ENCODE measurements at places on chromosomes 1 and 21.

DNA sequence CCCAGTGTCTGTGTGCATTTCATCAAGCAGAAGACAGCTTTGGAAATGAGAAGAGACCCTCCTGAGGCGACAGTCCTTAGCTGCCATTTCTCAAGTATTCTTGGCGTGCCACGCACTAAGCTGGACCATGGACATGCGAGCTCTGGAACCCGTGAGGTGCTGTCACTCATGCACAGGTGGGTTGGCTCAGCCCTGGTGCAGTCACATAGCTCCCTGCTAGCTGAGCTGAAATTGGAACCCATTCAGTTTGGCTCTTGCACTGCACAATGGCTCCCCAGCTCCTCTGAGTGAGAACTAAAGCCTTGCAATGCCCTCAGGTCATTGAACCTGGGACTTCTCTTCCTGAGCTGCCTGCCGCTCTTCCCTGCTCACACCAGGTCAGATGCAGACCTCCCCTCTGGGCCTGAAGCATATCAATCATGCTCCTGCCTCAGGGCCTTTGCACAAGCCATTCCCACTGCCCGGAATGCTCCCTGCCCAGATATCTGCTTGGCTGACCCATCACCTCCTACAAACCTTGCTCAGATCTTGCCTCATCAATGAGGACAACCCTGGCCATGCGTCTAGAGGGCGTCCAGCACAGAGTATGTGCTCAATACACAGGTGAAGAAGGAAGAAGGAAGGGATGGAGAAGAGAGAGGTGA, 6.3 kb upstream of the SRARP start:
- DNase-seq, result no peak

DNA sequence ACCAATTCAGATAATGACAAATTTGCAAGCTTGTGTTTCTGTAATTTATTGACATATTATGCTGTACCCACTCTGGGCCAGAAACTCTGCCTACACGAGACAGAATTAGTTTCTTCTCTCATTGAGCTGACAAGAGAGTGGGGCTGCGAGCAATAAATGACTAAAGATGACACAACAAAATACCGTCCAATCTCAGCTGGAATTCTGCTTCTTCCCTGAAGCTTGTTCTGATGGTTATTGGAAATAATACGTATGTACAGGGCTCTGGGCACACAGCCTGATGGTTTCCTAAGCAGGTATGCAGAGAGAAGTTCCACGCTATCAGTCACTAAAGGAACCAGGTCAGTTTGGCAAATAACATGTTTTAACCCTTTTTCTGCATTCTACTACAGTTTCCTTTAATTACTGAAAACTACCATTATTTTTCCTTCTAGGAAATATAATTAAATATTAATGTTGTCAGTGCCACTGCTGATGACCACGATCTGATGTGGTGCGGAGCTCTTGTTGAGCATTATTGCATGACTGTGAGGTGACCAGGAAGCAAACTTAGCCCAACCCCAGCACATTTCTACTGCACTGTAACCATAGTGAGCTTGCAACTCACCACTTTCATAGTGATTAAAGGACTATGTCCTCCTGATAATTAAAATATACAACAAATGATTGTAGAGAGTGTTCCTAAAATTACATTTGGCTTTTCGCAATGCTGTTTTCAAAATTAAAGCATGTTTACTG, 221.4 kb upstream of the L1TD1 start:
- DNase-seq, result no peak

DNA sequence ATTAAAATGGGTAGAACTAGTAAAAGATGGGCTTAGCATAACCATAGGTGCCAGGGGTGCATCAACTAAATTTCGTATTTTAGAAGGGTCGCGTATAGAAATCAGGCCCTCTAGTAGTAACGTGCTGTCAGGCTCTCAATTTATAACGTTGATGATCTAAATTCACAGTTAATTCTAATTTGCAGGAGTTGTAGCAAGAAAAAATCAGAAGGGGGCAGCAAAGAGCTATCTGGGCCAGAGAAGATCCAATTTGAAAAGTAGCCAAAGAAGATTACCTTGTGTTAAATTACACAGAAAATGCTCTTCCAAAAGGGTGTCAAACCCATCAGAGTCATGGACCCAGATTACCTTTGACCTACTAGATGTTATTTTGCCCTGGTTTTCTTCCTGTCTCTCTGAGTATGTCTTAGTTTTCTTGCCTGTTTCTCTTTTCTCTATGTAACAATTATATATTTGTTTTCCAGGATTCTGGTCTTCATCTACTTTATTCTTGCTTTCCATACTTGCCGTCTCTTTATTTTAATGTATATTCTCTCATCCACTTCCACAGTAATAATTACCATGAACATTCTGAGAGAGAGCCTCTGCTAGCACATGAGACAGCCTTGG, 1030.9 kb downstream of the AMY1C start:
- no peak for DNase-seq

DNA sequence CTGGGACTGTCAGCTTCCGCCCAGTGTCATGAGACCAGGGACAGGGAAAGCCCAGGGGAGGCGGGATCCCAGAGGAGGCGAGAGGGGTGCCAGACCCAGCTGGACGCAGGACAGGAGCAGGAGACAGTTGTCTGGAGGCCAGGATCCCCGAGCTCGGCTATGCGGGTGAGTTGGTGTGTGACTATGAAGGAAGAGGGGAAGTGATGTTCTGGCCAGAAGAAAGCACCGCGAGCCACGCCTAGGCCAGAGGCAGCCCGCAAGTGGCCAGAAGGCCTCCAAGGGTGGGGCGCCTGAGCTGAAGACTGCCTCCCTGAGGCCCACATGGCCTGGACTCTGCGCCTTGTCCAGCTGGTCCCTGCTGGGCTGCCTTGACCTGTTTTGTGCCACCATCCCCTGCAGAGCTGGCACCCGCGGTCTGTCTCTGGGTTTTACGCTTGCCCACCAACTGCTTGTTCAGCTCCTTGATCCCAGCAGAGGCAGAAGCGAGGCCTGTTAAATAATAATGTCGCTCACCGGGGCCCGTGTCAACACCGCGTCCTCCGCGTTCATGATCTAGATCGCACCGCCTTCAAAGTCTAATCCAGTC, 85.2 kb upstream of the ACTL8 start:
- DNase-seq, result no peak

GRCh38 chr1:75373542-75374159, 237.3 kb downstream of the SLC44A5 start:
- DNase-seq, result no peak

DNA sequence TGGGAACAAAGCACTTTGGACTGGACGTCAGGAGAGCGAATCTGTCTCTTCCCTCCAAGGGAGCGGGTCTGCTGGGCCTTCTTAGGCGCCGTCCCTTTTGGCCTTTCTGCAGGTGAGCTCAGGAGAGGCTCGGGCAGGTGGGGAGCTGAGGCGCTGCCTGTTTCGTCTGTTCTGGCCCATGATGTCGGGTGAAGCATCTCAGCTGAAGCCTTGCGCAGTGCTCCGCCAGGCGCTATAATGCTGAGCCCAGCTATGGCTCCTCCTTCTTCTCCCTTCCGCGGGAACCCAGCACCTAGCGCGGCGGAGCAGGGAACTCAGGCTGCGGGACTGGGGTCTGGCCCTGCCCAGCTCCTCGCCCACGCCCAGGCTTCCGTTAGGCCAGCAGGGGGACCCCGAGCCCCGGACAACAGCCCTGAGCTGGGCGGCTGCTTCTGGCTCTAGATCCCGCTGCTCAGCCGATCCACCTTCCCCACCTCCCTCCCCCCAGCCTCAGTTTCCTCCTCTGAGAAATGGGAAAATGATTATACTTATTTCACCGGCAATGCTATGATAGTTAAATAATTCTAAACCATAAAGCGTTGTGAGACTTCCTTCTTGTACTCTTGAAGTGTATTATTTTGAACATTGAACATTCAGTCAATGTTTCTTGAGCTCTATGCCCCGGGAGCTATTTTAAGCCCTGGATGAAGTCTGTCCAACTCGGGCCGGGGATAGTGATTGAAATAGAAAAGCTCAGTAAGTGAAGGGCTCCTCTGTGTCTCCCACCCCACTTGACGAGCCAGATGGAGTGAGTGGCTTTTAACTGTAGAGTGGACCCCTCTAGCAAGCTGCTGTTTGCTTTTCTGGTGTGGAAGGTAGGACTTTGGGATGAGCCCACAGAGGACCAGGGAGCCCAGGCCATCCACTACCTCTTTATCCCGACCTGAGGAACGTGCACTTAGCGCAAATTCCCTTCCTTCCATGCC, 9.6 kb upstream of the ADORA1 start:
- no peak for DNase-seq

DNA sequence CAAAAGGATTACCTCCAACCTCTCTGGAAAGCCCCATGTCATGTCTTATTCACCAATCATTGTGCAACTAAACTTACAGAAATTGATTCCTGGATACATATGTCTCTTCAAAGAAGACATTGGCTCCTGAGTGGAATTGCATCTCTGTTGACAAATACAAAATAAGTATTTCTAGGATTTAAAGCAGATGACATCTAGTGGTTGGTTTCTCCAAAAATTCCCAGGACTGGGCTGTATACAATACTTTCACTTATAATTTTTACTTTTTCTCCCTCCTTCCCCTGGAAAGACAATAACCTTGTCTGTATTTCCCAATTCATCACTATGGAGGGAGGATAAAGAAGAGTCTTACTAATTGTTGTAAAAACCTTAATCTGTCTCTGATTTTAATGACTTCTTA, 1347.4 kb downstream of the NCAM2 start:
- no peak for DNase-seq

GRCh38 chr1:99660496-99660895, 14.6 kb downstream of the PALMD start:
- DNase-seq, result no peak

DNA sequence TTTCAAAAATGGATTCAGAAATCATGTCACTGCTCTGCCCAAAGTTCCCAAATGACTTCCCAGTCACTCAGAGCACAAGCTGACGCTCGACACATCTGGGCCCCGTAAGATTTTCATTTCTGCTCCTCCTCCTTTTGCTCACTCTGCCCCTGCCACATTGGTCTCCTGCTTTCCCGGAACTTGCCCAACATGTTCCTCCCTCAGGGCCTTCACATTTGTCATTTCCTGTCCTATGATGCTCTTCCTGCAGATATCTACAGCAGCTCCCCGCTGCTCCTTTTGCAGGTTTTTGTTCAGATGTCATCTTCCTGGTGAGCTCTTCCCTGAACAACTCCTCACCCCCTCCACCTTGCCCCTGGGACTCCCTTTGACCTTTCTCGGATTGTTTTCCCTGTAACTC, 58.5 kb upstream of the IVNS1ABP start:
- no peak for DNase-seq

- no peak for DNase-seq
These were observed 463.4 kb downstream of the PTPRC start for GRCh38 chr1:199102239-199102638.

DNA sequence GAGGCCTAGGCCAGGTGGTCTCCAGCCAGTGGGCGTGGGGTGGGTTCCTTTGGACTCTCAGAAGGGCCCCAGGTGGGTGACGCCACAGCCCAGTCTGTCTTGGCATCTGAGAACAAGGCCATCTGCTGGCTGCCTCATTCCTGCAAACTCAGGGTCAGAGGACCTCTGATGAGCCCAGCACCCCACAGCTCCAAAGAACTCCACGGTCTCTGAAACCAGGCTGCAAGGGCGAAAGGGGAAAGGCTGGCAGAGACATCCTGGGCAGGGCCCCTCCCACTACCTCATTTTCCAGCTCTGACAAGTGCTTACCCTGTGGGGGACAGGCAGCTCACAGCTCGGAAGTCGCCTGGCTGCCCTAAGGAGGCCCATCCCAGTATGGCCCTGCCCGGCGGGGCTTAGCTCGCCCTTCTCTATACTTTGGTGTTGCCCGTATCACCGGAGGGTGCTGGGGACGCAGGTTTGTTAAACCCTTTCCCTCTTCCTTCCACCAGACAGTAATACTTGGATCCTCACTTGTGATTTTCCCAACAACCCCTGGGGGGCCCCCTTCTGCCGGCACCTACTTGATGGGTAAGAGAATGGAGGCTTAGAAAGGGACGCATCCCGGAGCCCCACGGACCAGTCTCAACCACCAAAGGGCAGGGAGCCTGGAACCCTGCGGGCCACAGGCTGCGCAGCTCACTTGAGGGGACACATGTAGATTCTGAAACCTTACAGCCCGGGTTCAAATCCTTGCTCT, 10.9 kb upstream of the EDN2 start:
- DNase-seq, result no peak

DNA sequence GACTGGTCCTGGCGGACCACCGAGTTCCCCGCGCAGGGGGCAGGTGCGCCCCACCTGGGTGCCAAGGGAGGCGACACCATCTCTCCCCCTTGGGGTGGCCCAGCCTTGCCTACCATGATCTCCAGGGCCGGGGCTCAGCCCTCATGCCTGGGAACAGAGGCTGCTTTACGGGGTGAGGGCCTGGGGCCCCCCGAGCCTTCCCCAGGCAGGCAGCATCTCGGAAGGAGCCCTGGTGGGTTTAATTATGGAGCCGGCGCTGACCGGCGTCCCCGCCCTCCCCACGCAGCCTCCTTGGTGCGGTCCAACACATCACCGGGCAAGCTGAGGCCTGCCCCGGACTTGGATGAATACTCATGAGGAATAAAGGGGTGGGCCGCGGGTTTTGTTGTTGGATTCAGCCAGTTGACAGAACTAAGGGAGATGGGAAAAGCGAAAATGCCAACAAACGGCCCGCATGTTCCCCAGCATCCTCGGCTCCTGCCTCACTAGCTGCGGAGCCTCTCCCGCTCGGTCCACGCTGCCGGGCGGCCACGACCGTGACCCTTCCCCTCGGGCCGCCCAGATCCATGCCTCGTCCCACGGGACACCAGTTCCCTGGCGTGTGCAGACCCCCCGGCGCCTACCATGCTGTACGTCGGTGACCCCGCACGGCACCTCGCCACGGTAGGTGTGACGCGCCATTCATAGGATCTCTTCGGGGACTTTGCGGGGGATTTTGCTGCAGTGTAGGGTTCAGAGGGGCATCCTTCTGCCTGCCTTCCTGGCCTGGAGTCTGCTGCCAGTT, 38.2 kb downstream of the TP73 start:
- no peak for DNase-seq

DNA sequence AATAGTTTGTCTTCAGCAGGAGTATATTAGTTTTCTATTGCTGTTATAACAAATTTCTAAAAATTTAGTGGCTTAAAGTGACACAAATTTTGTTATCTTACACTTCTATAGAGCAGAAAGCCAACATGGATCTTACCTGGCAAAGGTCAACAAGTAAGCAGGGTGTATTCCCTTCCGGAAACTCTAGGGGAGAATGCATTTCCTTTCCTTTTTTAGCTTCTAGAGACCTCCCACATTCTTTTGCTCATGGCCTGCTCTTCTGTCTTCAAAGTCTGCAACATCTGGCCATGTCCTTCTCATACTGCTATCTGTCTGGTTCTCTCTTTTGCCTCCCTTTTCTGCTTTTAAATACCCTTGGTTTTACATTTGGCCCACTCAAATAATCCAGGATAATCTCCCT, 242.6 kb downstream of the ZNF648 start:
- DNase-seq, result no peak

DNA sequence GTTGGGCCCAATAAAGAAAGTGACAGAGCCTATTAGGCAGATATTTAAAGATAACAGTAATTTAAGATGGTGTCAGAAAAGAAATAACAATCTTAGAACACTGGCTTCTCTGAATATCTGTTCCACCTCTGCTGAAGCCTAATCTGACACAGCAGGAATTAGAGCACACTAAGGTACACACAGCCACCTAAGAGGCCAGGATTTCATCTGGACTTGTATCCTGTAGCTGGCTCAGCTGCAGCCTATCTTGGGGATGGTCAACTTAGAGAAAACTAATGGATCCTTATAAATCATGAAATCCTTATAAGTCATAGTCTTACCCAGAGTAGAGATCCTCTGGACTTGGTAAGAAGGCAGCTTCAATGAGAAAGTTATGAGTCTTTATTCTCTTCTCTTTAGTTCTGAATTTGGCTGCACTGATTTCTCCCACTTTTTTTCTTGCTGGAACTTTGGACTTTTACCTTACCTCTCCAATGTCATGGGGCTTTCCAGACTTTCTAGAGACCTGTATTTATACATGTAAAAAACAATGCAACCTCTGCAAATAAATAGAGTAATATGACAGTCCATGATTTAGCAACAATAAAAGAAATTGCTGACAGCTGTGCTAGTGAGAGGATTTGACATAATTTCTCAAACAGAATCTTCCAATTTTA, at the start of gene GBP7:
GBP7 (minus strand) TSS at position 403 of the 656 bp plus-strand sequence. CDS start 4,068 bp downstream, outside the sequence.
- DNase-seq, result no peak

Data from stimulated activated CD8-positive, alpha-beta memory T cell treated with anti-CD3 and anti-CD28 coated beads, Interleukin-4, amount 100 ng/mL, for 4 hours (primary cell).